ENCODE measurements at places on chromosomes 13 and 19.

- no peak for DNase-seq
Observed at GRCh38 chr13:84894749-84895148, 904.5 kb downstream of the SLITRK6 start.

DNA sequence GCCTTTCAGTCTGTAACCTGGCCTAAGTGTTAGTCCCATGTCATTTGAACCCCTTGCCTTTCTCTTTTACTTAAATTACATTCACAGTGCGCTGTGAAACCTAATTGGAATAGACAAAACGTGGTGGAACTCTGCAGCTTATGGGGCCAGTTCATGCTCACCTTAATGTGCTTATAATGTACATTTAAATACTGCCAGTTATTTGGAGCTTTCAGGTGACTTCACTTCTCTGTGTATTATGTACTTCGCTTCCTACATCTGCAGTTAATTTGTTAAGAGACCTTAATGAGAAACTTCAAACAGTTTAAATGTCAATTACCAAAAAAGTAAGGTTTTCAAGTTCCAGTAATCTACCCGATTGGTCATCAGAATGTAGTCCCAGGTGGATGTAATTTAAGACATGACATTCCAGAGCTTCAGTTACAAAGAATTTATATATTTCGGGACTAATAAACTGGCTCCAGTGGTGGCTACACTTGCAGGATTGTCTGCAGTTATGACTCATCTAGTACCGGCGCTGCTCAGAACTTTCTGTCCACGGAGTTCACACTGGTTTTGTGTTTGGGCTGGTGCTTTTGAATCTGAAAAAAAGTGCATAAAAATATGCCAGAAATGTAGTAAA lies 125.3 kb downstream of the TM9SF2 start:
- no peak for DNase-seq

- no peak for DNase-seq
Observed at GRCh38 chr19:42323852-42324654, 1.4 kb upstream of the MEGF8 start.

GRCh38 chr13:70415136-70415535 lies 306.9 kb upstream of the KLHL1 start:
- DNase-seq, result no peak

- DNase-seq, result no peak
Observed at GRCh38 chr19:5717215-5717935, 2.6 kb downstream of the LONP1 start.

GRCh38 chr19:45297674-45298073 lies 25.0 kb downstream of the CKM start:
- no peak for DNase-seq

GRCh38 chr19:55451163-55451964 lies 8.3 kb upstream of the SHISA7 start:
- no peak for DNase-seq

- no peak for DNase-seq
Observed at GRCh38 chr13:65143920-65144319, 2086.2 kb downstream of the PCDH9 start.

DNA sequence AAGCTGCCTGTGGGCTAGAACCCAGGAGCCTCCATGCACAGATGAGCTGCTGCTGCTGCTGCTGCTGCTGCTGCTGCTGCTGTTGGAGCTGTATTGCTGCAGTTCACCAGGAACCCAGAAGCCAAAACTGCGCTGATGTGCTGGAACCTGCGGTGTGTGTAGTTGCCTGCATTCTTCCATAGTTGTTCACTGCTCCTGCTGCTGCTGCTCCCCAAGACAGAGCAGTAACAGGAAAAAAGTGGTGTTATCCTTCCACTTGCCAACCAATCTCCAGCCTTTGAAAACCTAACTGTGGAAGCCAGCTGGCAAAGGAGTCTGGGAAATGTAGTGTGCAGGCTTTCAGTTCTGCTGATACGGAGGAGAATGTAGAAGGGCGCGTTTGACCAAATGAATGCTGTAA lies 37.9 kb downstream of the ARHGAP35 start:
- no peak for DNase-seq

DNA sequence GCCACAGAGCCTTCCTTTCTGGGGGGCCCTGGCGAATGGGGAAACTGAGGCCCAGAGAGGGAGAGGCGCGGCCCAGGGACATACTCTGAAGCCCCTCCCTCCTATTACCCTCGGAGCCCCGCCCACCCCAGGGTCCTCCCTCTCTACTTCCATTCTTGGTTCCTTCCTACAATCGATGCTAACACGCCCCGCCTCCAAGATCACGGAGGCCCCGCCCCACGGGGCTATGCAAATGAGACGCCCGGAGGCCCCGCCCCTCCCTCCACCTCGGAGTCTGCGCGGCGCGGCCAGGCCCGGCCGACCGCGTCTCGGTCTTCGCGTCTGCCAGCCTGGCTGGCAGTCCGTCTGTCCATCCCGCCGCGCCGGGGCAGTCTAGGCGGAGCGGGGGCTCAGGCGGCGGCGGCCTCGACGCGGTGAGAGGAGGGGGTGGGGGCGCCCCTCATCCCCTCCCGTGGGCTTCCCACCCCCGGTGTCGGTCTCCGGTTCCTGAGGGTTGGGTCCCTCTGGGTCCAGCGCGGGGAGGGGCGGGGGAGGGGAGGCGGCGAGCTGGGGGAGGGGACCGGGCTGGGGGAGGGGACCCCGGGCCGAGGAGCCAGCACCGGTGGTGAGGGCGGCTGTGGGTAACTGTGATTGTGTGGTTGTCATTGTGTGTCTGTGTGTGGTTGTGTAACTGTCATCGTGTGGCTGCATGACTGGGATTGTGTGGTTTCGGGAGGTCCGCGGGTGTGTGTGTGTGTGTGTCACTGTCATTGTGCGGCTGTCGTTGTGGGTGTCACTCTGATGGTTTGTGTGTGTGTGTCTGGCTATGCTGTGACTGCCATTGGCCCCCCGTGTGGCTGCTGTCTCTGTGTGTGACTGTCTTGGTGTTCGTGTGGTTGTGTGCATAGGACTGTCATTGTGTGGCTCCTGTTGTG lies at the start of gene PLPPR2:
Gene PLPPR2 (plus strand): TSS at position 273 of the 914 bp plus-strand sequence. CDS start 2,242 bp downstream, outside the sequence.
- DNase-seq, result peak; percentile 100

- no peak for DNase-seq
Observed at GRCh38 chr19:39106194-39106593, 19.4 kb upstream of the PAK4 start.

- no peak for DNase-seq
Observed at GRCh38 chr13:75339635-75340374, 142.2 kb downstream of the TBC1D4 start.

DNA sequence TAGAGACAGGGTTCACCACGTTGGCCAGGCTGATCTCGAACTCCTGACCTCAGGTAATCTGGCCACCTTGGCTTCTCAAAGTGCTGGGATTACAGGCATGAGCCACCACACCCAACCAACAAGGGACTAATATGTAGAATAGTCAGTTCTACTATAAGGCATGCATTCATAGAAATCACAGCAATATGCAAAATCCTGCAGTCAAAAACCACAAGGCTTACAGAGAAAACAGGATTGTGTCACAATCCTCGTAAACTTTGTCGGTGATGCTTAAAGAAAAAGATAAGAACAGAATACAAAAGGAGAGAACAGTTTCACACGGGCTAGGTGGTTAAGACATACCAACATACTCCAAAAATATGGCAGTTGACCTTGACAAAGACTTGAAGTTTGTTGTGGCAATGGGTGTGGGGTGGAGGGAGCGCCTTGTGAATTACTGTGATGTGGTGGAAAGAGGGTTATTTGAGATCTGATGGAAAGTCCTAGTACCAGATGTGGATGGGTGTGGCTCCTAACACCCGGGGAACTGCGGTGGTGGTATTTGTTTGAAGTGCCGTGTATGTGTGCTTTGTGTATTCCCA lies 12.4 kb downstream of the NOSIP start:
- no peak for DNase-seq

- DNase-seq, result no peak
Observed at GRCh38 chr13:94209117-94209516, 270.4 kb downstream of the DCT start.

DNA sequence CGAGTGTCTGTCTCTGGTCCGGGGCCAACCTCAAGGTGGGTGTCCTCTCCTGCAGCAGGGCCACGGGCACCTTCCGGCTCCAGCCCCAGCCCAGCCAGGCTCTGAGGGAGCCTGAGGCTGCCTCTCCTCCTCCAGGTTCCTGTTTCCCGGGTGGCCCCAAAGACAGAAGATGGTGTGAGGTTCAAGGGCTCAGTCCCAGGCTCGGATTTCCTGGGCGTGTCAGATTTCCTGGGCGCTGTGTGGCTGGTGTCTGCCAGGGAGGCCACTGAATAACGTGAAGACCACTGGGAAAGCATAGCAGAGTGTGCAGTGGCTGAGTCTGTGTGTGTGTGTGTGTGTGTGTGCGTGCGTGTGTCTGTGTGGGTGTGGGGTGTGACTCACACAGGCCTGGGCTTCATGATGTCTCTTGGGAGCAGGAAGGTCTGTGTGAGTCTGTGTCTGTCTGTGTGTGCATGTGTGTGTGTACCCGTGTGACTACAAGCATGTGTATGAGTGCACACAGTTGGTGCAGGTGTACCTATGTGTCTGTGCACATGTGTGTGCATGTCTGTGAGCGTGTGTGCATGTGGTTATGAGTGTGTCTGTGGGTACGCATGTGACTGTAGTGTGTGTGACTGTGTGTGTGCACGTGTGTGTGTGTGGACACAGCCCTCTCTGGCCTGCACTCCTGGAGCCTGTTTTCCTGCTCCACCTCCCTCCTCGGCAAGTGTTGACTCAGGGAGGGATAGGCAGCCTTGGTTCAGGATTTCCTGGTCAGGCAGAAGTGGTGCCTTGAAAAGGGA lies 28.3 kb downstream of the CEBPA start:
- DNase-seq, result peak; percentile 38

DNA sequence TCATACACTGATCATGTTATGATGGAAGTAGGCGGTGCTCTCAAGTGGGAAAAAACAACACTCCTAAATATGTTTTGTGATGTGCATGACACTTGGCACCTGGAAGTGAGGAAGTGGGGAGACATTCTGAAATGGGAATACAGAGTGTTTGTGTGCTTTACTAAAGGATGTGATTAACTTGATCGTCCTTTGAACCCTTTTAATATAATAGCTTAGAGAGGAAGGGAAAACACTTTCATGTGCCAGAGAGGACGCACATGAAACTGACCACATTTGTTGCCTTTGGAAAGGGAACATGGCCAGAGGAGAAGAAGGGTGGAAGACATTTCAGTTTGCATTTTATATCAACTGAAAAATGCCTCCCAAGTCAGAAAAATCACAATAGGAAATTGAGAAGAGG lies 31.4 kb downstream of the SMAD9 start:
- no peak for DNase-seq

GRCh38 chr19:18900700-18901481 lies 4.9 kb upstream of the CERS1 start:
- DNase-seq, result no peak

- peak; percentile 53 for DNase-seq
Observed at GRCh38 chr19:5719274-5719960, 529 bp downstream of the LONP1 start.

Measured in OCI-M1 (cell line).